ENCODE measurements at places on chromosomes 2 and 18.

GRCh38 chr2:2743164-2743571, 412.1 kb upstream of the MYT1L start:
- peak overlapping the region; percentile 72 for H3K27ac ChIP-seq
- H3K27me3 ChIP-seq: no peaks in the 10 kb centered on the region
- H3K4me3 ChIP-seq: no peak overlapping the region
- H3K36me3 ChIP-seq: no peaks in the 10 kb centered on the region
- no peaks in the 10 kb centered on the region for H3K4me1 ChIP-seq
- no peak for DNase-seq

DNA sequence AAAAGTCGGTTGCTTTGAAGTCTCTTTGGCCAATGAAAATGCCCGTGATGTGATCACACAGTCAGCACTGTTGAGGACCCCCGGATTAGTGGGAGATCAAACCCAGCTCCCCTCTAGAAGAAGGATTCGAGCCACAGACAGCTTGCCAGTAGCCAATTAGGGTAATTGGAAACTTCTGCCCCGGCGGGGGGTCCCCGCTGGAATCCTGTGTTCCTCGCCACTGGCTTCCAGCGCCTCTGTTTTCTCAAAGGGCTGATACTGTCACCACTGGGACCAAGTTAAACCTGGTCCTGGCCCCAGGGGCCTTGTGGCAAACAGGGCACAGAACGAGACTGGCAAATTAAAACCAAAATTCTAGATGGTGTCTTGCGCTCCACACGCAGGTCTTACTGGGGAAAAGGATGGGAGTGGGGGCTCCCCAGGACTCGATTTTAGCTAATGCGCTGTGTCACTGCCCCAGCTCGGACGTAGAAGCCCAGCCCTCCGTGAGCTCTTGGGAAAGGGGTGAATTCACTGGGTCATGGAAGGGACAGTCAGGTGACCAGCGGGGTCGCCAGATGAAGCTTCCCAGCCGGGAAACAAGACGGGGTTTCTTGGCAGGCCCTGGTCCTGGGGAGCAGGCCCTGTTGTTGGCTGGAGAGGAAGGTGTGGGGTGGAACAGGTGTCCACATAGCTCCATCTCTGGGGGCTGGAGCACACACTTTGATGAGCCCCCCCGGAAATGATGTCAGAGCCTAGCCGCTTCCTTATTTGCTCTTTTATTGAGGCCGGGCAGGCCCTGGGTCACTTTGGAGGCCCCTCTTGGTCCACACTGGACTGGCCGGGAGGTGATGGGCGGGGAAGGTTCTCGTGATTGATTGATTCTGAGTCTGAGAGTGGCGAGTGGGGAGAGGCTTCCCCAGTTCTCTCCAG, 90.2 kb downstream of the SMAD7 start:
- H3K27ac ChIP-seq: no peak overlapping the region
- no peak overlapping the region for H3K4me3 ChIP-seq
- H3K36me3 ChIP-seq: peaks cover 41% of the 10 kb centered on the region
- no peak for DNase-seq
- H3K4me1 ChIP-seq: peaks cover 25% of the 10 kb centered on the region
- H3K27me3 ChIP-seq: no peaks in the 10 kb centered on the region

DNA sequence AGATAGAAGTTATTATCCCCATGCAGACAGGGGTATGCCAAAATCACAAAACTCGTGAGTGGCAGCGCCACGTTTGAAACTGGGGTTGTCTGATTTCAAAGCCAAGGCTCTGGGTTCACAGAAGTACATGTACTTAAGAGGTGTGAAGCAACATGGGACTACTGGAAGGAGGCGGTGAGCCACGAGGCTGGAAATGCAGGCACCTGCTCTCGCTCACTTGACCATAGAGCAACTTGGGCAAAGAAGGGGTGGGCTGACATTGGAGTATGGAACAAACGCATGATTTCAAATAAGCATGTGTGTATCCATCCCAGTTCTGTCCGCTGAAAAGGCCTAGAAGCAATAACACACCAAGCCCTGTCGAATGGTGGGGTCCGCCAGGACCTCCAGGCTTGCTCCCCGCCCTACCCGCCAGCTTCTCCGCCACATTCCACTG, 593 bp upstream of the ACTR2 start:
- no peaks in the 10 kb centered on the region for H3K4me1 ChIP-seq
- H3K27me3 ChIP-seq: no peaks in the 10 kb centered on the region
- DNase-seq: peak; percentile 5
- peak overlapping the region; percentile 98 for H3K27ac ChIP-seq
- H3K36me3 ChIP-seq: no peaks in the 10 kb centered on the region

GRCh38 chr2:7430869-7431641, 513.8 kb downstream of the RNF144A start:
- H3K27me3 ChIP-seq: no peaks in the 10 kb centered on the region
- no peak for DNase-seq
- H3K36me3 ChIP-seq: no peaks in the 10 kb centered on the region
- no peak overlapping the region for H3K27ac ChIP-seq
